ENCODE measurements at places on chromosomes 5 and 9. TPM values are rescaled to one million over a fixed set of nuclear protein-coding genes. Genes with fewer than 3 reads are reported as not detected.

GRCh38 chr9:110703669-110704068 is 35.1 kb downstream of the MUSK start:
- no peak overlapping the region for H3K27ac ChIP-seq
- peaks cover 10% of the 10 kb centered on the region for H3K27me3 ChIP-seq
- H3K4me1 ChIP-seq = no peaks in the 10 kb centered on the region

- no peaks in the 10 kb centered on the region for H3K27me3 ChIP-seq
- H3K4me1 ChIP-seq = no peaks in the 10 kb centered on the region
- no peak for DNase-seq
- no peak overlapping the region for H3K4me3 ChIP-seq
These were observed 210.1 kb downstream of the MTRR start for GRCh38 chr5:8079056-8079455.

The IRGM gene
- not detected for total RNA-seq

DNA sequence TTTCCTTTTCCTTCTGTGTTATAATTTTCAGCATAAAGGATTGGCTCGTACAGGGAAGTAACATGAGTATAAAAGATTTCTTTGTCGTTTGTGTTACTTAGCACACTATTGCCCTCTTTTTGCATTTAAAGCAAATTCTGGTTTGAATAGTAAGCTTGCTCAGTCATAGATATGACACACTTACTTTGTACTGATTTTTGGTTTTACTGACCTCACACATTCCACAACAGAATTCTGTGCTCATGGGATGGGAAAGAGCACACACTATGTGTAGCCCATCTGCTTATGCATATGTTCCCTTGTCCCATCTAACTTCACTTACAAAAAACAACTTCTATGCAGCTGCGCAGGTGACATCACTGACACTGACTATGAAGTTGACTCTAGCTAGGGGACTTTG is 111.9 kb upstream of the MTAP start:
- no peaks in the 10 kb centered on the region for H3K27me3 ChIP-seq
- H3K4me1 ChIP-seq = peaks cover 4% of the 10 kb centered on the region
- H3K36me3 ChIP-seq = peaks cover 1% of the 10 kb centered on the region
- DNase-seq = no peak
- H3K27ac ChIP-seq = no peak overlapping the region
- H3K4me3 ChIP-seq = no peak overlapping the region

DNA sequence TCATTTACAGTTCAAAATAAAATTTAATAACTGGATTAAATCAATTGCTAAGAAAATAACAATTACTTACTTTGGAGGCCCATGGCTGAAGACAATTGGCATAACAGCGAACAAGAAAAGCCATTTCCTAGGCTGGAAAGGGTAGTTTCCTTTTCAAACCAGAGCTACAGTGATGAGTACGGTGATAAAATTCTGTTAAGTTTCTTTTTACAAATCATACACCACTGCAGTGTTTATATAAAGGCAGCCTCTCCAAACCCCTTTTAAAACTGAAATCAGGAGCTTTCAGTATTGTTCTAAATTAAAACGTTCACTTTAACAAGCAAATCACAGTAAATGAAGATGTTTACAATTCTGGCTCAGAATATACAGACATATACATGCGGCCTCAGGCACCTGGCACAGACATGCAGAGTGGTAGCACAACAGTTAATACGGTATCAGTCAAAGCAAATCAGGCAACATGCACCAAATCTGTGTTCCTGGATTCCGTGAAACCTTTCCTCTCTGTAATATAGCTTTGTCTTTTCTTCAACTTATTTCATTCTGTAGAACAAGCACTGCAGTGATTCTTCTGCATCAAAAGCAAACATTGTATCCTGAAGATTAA is 102.9 kb downstream of the RAPGEF6 start:
- no peak for DNase-seq
- H3K27me3 ChIP-seq = no peaks in the 10 kb centered on the region

- H3K4me1 ChIP-seq = no peaks in the 10 kb centered on the region
- H3K27me3 ChIP-seq = peaks cover 32% of the 10 kb centered on the region
- no peak overlapping the region for H3K4me3 ChIP-seq
- DNase-seq = peak; percentile 46
- no peaks in the 10 kb centered on the region for H3K36me3 ChIP-seq
- no peak overlapping the region for H3K27ac ChIP-seq
These were observed 19.1 kb upstream of the SLC31A2 start for GRCh38 chr9:113131689-113132151.

The SPAAR gene
- not detected for total RNA-seq

The PCDHGA5 gene
- total RNA-seq = 0.71 TPM

GRCh38 chr5:147522435-147522834 is 12.6 kb upstream of the DPYSL3 start:
- peaks cover 4% of the 10 kb centered on the region for H3K27me3 ChIP-seq
- no peaks in the 10 kb centered on the region for H3K4me1 ChIP-seq
- no peaks in the 10 kb centered on the region for H3K36me3 ChIP-seq
- no peak overlapping the region for H3K27ac ChIP-seq
- no peak overlapping the region for H3K4me3 ChIP-seq
- DNase-seq = no peak
